ENCODE measurements at places on chromosomes 4 and X.

DNA sequence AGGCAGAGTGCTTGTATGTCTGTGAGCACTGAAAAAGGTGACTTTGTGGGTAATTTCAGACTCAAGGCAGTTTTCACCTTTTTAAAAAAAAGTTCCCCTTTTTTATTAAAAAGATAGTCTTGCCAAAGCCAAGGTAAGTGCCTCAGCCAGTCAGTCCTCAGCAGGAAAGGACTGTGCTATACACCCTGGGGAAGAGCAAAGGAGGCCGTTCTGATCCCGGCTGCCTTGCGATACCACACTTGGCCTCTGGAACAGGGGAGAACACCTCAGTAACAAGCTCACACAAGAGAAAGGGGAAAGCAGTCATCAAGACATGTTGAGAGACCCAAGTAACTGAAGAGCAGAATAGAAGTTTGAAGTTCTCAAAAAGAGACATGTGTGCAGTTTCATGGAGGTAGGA is 541.7 kb downstream of the BCOR start:
- no peak for DNase-seq

GRCh38 chr4:110611968-110612447 is 10.9 kb downstream of the PITX2 start:
- DNase-seq, result no peak

GRCh38 chrX:102846544-102847236 is 90.4 kb upstream of the RAB40AL start:
- no peak for DNase-seq

GRCh38 chr4:153724606-153725005 is 35.2 kb downstream of the RNF175 start:
- DNase-seq, result no peak

DNA sequence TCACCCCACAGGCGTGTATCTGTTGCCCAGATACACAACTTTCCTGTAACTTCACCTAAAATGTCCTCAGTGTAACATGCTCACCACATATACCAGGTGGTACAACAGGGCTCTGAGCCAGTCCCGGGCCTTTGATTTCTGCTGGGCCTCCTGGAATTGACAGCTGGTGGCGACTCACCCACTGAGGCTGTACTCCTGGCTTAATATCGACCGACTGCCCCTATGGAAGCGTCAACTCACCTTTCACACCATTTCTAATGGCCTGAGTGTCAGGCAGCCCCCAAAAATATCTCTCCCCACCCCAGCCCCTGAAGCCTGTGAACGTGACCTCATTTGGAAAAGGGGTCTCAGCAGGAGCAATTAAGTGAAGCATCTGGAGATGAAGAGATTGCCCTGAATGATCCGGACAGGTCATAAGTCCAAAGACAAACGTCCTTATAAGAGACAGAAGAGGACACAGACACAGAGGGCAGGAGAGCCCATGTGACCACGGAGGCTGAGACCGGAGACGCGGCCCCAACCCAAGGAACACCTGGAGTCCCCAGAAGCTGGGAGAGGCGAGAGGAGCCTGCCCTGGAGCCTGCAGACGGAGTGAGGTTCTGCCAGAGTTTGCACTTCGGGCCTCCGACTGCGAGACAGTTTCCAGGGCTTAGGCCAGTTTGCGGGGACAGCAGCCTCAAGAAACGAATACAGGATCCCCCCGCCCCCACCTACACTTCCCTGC is 12.6 kb upstream of the MXD4 start:
- no peak for DNase-seq

GRCh38 chr4:65845199-65845773 is 175.0 kb upstream of the EPHA5 start:
- no peak for DNase-seq

DNA sequence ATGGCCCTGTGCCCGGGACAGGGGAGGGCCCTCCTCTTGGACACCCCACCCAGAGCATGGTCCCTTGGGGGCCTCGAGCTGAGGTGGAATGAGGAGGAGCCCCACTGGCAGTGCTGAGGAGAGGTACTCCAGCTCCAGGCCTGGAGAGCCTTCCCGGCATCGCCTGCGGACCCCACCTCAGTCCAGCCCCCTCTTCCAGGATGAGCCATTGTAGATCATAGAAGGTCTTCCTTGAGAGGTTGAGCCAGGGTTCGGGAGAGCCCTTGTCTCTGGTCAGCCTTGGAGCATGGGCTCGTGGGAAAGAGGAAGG is 16.9 kb downstream of the SMIM10L2A start:
- no peak for DNase-seq

GRCh38 chr4:16415751-16416150 is 189.5 kb upstream of the TAPT1 start:
- no peak for DNase-seq

DNA sequence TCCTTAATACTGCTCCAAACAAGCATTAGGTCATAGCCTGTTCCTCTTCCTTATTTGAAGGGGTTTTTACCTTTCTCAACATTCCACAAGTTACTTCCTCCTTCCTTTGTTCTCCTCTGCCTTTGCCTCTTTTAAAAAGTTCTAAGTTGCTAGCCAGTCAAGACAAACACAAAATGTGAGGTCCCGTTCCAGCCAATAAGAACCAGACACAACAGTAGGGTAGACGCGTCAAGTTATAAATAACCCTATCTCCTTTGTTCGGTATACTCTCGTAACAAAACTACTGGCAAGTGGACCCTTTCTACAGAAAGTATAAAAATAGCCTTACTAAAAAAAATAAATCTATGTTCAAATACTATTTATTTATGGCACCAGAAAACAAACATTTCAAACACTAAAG is 6.3 kb upstream of the ACE2 start:
- no peak for DNase-seq

- no peak for DNase-seq
These were observed 406.7 kb upstream of the ACTRT1 start for GRCh38 chrX:128458888-128459287.

DNA sequence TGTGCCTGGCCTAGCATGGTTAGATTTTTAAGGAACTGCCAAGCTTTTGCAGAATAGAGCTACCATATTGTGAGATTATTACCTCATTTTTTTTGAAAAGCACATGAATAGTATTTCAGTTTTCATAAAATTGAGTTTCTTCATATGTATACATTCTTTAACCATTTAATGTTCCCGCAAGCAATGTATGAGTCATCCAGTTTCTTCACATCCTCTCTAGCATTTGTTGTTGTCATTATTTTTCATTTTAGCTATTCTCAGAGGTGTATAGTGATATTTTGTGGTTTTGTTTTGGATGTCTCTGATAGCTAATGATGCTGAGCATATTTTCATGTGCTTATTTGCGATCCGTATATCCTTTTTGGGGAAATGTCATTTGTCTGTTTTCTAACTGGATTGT is 74.9 kb downstream of the GLUD2 start:
- no peak for DNase-seq

DNA sequence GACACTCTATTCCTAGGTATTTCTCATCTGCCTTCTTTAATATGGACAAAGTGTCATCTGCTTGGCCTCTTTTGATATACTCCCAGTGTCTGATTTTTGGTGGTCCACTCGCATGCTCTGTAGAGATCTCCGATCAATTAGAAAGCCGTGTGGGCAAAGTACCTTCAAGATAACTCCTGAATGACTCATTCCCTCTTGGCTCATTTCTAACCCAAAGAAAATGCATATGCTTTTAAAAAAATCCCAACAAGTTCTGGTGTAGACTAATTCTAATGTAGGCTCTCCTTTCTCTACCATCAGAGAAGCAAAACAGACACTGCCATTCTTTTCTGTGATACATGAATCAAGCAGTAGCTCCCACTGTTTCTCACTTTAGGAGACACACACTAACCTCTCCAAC is 714.9 kb upstream of the ADGRL3 start:
- DNase-seq, result no peak

- DNase-seq, result no peak
These were observed 162.1 kb downstream of the SMIM20 start for GRCh38 chr4:26076000-26076587.

- no peak for DNase-seq
These were observed 101.1 kb downstream of the CT47B1 start for GRCh38 chrX:120774606-120775005.

DNA sequence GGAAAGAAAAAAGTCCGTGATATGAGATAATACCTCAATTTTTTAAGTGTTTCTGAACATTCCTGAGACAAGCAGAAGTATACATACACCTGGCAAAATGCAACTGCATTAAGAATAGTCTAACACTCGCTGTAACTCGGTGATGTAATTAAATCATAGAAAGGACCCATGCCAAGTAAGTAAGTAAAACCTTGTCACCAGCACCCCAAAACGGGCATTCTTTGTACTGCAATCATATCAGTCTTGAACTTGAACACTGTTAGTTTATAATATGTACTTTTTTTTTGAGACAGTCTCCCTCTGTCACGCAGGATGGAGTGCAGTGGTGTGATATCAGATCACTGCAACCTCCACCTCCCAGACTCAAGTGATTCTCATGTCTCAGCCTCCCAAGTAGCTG is 47.4 kb downstream of the SMIM14 start:
- no peak for DNase-seq

DNA sequence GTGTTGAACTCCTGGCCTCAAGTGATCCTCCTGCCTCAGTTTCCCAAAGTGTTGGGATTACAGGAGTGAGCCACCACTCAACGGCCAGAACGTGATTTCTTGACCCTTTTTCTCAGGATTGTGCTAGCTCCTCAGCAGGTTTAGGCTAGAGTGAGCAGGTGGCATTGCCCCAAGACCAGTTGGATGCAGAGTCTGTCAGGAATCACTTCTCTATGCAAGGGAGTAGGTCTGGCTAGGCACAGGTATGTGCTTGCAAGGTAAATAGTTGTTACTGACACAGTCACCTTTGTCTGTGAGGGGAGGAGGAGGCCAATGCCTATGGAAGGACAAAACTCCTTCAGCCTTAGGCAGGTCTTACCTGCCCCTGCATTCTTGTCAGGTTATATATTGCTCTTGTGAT is 24.2 kb downstream of the SLC25A5 start:
- DNase-seq, result no peak

All from stimulated activated CD8-positive, alpha-beta memory T cell treated with anti-CD3 and anti-CD28 coated beads, Interleukin-4, amount 100 ng/mL, for 4 hours (primary cell).